T47D (cell line): ENCODE measurements at places on chromosomes 1 and 21.

DNA sequence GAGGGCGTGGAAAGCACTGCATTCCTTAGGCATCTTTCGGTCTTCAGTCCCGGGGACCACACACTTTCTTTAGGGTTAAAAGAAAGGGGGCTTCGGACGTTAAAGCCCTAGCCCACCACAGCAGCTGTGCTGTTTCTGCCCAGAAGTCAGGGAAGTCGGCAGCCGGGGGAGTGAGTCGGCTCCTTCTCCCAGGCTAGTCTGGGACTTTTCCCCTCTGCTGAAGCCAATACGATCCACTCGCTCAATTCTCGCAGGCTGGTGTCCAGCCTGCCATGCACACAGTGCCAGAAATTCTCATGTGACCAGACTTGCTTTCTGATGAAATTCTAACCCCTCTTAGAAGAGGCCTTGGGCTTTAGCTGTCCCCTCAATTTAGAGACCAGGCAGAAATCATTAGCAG is 67.7 kb downstream of the BCAR3 start:
- no peak for DNase-seq

- DNase-seq = no peak
These were observed 154.2 kb downstream of the RERE start for GRCh38 chr1:8663090-8663802.

DNA sequence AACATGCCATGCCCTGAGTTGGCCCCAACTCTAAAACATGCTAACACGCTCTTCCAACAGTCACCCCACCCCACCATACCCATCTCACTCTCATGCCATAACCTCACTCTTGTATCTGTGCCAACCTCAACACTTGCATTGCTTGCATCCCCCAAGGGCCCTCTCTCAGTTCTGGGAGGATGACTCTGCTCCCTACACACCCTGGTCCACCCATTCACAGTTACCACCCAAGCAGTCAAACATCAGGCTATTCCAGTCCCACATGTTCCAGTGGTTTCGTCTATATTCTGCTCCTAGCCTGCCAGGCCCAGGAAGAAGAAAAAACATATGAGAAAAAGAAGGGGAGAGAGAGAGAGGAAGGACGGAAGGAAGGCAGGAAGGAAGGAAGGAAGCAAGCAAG is 31.0 kb downstream of the GBP6 start:
- DNase-seq = no peak

DNA sequence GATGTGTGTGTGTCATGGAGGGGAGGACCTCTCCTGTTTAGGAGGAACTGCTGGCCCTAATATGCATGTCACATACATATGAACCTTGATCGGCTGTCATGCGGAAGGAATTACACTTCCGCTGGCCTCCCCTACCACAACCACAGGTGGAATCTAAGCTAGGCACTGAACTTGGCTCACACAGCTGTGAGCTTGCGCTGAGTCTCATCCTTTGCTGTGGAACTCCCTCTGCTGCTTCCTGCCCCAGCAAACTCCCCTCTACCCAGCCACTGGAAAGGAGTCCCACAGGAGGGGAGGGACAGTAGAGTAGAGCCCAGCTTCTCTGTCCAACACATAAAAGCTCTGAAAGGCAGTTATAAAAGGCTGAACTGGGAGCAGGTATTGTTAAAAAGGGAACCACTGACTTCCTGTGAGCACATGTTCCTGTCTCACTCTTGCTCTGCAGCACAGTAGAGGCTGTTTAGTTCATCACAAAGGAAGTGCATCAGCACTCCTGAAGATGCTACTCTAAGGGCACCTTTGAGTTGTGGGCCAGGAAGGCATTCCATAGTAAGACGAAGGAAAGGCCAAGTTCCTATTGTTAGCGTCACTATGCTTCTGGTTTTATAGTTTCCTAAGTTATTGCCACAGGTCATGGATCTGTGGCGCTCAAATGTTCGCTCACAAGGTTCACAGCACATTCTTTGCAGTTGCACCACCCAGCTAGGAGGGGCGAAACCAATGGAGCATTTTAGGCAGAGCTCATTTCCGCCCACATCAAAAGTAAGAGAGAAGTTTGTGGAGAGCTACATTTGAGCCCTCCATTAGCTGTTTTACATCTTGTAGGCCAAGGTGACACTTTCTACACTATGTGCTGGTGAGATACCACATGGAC is 17.7 kb upstream of the PTPRC start:
- DNase-seq = no peak

GRCh38 chr1:2378441-2378851 is 12.9 kb downstream of the MORN1 start:
- DNase-seq = no peak
